ENCODE measurements at places on chromosomes 1 and 21.

DNA sequence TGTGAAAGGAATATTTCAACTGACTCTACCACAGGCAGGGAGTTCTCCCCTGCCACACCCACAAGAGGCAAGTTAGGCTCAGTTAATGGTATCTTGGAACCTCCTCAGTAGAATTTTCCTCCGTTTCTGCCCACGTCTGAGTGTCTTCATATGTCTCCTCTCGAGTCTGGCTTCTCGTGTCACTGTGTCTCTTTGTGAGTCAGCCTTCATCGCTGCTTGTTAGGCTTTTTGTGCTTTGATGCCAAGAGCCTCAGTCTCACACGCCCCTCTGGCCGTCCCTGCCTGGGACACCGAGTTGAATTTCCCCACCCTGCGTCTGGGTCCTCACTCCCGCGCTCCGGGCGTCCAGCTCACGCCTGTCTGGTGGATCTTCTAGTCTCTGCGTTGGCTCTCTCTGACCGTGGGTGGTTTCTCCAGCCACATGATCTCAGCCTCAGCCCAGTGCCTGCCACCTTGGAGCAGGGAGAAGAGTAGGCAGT, 125.7 kb upstream of the GADD45A start:
- no peak for DNase-seq

DNA sequence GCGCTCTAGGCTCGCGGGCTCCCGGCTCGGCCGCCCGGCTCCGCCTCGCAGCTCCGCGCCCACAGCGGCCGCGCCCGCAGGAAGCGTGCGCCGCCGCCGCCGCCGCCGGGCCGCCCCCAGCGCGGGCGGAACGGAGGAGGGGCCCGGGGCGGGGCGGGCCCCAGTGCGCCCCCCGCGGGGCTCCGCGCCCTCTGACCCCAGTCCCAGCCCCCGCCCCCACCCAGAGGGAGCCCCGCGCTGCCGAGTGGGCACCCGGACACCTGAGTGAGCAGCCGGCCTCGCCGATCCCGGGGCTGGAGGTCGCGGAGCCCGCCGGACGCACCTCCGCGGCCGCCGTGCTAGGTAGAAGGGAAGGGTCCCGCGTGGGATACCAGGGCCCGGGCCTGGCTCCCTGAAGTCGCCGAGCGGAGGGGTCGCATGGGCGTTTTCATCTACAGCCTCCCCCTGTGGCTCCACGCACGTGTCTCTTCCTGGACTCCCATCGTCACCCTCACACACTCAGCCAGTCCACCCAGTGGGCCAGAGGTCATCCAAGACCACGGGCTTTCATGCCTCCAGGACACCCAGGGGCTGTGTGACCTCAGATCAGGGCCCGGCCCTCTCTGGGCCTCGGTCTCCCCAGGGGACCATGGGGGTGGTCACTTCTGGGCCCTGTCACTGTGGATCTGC, at the start of gene SDC3:
Gene SDC3 (minus strand): TSS at position 63 of the 669 bp plus-strand sequence. CDS start 172 bp downstream, outside the sequence.
- no peak for DNase-seq

GRCh38 chr1:170555370-170555769, 23.4 kb downstream of the GORAB start:
- no peak for DNase-seq

GRCh38 chr1:10160173-10160572, 50.2 kb upstream of the KIF1B start:
- DNase-seq = no peak

GRCh38 chr1:29762635-29763034, 526.3 kb downstream of the PTPRU start:
- DNase-seq = no peak

DNA sequence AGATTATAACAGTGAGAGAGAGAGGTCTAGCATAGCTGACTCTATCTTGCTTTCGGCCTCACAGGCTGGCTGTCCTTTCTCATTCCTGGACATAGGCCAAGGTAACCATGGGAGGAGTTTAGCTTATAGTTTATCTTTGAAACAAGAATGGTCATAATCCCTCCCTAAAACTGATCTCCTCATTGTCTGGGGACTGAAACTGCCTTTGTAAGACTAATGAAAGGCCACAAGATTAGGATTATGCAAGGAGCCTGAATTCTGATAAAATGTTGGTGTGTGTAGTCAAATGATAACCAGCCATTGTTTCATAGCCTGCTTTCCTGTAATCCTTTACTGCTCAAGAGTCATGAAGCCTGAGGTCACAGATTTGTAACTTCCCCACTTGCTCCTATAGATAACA, 131.9 kb upstream of the LYPLAL1 start:
- no peak for DNase-seq

DNA sequence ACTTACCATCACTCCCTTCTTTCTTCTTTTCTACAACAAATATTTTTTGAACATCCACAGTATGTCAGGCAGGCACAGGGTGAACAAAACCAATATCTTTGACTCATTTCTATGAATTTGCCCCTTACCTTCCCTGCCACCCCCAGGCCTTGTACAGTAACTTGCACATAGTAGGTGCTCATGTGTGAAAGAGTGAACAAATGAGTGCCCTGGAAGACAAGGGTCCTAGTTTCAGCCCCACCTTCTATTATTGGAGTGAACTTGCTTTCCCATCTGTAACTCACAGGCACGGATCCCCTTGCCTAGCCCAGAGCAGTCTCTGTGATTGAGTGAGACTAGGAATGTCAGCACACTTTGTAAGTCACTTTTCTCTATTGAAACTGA, 12.8 kb downstream of the ZDHHC18 start:
- DNase-seq = no peak

DNA sequence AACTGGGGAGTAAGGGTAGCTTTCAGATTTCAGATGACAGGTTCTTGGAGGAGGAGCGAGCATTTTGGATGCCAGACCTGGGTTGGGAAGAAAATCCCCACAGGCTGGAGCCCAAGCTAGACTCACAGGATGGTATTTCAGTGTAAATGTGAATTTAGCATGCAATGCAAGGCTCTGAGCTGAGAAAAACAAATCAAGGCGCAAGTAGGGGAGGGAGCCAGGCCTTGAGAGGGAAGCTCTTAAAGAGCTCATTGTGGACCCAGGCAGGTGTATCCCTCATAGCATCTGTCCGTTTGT, 386.1 kb downstream of the MATN1 start:
- DNase-seq = no peak

GRCh38 chr1:198657550-198658064, 18.8 kb downstream of the PTPRC start:
- no peak for DNase-seq

DNA sequence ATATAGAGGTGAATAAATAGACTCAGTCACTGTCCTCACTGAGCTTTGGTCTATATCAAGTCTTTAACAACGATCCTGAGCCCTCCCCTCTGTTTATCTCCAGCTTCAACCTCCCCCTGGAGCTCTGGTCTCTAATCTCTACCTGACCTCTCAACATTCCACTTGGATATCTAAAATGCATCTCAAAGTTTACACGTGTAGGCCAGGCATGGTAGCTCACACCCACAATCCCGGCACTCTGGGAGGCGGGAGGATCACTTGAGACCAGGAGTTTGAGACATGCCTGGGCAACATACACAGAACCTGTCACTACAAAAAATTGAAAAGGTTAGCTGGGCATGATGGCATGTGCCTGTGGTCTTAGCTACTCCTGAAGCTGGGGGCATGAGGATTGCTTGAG, 53.4 kb downstream of the GADD45A start:
- DNase-seq = no peak

DNA sequence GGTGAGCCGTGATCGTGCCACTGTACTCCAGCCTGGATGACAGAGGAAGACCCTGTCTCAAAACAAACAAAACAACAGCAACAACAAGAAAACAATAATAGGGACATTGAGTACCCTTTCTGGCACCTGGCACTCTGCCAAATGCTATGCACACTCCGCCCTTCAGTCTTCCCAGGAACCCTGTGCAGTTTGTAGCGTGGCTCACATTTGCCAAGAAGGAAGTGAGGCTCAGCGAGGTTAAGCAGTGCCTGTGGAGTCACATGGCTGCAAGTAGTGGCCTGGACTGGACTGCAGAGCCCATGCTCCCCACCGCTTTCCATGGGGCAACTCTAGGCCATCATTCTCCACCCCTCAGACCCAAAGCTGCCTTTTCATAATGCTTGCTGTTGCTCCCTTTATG, 5.3 kb upstream of the EVA1B start:
- no peak for DNase-seq

- no peak for DNase-seq
Measured at GRCh38 chr1:208393826-208394225, 149.6 kb upstream of the PLXNA2 start.

- no peak for DNase-seq
Measured at GRCh38 chr1:2933431-2934155, 87.7 kb upstream of the ACTRT2 start.

- DNase-seq = no peak
Measured at GRCh38 chr1:182995894-182996293, 27.3 kb upstream of the LAMC1 start.

GRCh38 chr1:208242941-208243526, 1.1 kb downstream of the PLXNA2 start:
- no peak for DNase-seq

DNA sequence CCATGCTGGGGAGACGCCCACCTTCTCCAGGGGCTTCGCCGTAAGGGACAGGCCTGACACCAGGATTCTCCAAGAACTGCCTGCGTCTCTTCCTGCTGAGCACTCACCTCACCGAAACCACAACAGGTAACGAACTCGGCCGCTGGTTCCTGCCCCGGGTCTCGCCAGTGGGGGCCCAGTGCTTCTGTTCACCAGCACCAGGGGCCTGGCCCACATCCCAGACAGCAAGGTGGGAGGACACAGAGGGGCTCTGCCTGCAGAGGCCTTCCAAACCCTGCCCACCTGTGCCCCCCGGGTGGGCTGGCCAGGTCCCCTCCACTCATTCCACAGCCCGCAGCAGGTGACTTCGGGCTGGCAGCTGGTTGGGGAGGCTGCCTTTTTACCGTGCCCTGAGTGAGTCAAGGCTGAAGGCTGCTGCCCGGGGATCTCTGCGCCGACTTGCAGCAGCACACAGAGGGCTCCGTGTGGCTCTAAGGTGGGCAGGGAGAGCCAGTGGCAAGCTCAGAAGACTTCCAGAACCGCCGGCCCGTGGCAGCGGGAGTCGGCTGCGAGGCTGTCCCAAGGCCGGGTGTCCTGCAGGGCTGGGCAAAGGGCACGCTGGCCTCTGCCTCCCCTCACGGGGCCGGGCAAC, 14.7 kb upstream of the COL18A1 start:
- DNase-seq = no peak
